ENCODE measurements at places on chromosomes 2 and 18. TPM values are rescaled to one million over a fixed set of nuclear protein-coding genes. Genes with fewer than 3 reads are reported as not detected.

TMEM200C gene
- polyA plus RNA-seq = 0.76 TPM

DNA sequence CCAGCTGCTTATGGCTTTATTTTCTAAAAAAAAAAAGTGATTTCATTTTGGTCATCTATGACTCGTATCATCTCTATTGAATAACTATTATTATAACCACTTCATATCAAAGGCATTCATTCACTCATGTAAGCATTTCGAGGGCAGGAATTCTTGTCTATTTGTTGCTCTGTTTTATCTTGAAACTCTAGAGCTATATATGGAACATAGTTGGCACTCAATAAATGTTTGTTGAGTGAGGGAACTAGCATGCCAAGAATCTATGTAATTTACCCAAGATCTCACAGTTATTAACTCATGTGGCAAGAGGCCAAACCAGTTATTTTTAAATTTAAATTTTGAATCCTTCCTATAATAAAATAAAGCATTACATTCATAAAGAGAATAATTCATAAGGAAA is 470.1 kb downstream of the TMX3 start:
- no peak for DNase-seq

DNA sequence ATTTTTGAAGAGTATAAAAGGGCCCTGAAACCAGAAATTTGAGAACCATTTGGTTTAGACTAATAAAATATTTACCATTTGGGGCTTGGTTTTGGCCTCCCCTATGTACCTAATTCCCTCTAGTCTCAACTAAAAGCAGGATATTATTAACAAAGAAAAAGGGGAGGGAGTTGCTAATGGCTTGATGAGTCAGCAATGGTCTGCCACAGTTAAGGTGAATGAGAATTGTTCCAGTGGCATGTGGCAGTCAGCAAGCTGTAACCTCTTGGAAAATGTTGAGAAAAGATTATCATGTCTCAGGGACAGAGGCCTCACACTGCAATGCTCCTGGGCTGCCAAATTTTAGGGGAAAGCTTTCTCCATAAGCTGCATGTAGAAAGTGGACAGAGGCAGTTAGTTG is 20.1 kb upstream of the SLC39A10 start:
- no peak for DNase-seq

- DNase-seq = no peak
These were observed 14.3 kb downstream of the GPR39 start for GRCh38 chr2:132430895-132431294.

- peak; percentile 34 for DNase-seq
These were observed 454.2 kb upstream of the TNP1 start for GRCh38 chr2:217314021-217314460.

- no peak for DNase-seq
These were observed 80.8 kb upstream of the LCLAT1 start for GRCh38 chr2:30366199-30366691.
